SK-N-SH treated with all-trans-retinoic acid at 6 μM for 48 hours (cell line): ENCODE measurements at places on chromosomes 1 and 21.

- no peak for ATAC-seq
Observed at GRCh38 chr1:28280501-28280900, 21.2 kb downstream of the SESN2 start.

DNA sequence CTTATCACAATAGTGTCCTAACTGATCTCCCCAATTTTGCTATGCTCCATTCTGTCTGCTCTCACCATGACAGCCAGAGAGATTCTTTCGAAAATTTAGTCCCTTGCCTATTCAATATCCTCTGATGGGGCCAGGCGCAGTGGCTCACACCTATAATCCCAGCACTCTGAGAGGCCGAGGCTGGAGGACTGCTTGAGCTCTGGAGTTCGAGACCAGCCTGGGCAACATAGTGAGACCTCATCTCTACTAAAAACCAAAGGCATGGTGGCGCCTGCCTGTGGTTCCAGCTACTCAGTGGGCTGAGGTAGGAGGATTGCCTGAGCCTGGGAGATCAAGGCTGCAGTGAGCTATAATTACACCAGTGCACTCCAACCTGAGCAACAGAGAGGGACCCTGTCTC lies 16.1 kb upstream of the PDZK1IP1 start:
- ATAC-seq: no peak

- no peak for ATAC-seq
Observed at GRCh38 chr1:67175530-67176087, 9.4 kb downstream of the IL23R start.

DNA sequence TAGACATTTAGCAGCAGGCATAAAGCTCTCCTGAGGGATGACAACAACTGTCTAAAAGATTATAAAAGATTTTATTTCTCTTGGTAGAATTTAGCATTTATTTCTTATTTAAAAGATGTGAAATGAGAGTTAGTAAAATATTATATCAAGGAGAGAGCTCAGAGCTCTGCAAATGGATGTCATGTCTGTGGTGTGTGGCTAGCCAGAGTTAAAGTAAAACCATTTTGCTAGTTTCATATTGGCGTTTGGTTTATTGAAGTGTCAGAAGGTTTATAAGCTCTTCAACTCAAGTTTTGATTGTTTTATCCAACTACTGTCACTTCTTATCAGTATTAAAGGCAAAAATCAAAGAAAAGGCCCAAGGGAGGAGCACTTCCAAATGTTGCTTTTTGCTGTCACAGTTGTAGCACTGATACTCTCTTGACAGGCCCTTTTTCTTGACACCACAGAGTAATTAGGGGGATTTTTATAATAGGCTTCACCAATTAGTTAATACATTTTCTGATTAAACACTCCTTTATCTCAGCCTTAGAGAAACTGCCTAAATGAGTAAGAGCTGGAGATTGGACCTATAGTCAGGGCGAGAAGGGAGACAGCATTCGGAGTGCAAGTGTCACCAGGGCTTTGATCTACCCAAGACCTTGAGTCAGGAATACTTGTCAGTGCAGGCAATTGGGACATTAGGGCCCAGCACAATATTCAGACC lies 233.9 kb downstream of the PTBP2 start:
- ATAC-seq: no peak
